ENCODE measurements at places on chromosomes 7 and 10.

DNA sequence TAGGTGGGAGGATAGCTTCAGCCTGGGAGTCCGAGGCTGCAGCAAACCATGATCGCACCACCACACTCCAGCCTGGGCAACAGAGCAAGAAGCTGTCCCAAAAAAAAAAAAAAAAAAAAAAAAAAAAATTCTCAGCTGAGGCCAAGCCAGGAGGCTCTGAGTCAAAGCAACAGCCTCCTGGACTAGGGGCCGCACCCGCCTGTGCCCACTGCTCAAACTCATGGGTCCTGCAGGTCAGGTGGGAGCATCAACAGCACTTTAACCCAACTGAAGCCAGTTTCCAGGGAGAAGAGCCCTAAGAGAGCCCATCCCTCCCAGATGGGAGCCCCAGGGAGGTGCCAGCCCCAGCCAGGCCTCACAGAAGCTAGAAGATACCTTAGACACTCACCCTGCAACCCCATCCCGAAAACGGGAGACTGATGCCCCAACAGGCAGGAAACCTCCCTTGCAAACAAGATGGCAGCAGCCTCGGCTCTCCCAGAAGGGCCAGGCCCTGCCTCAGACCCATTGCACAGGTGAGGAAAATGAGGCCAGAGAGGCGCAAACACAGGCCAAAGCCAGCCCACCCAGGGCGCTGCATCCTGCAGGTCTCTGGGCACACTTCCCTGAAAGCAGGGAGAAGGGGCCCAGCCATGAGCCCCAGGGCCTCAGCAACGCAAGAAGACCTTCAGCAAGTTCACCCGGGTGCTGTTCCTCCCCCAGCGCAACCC, 11.0 kb downstream of the PDGFA start:
- peaks cover 92% of the 10 kb centered on the region for H3K4me1 ChIP-seq
- no peak overlapping the region for H3K4me3 ChIP-seq
- peak; percentile 62 for DNase-seq
- peaks cover 80% of the 10 kb centered on the region for H3K36me3 ChIP-seq
- no peaks in the 10 kb centered on the region for H3K27me3 ChIP-seq
- no peak overlapping the region for H3K27ac ChIP-seq

- H3K36me3 ChIP-seq = no peaks in the 10 kb centered on the region
- no peak overlapping the region for H3K4me3 ChIP-seq
- H3K4me1 ChIP-seq = no peaks in the 10 kb centered on the region
- no peak overlapping the region for H3K27ac ChIP-seq
- H3K27me3 ChIP-seq = no peaks in the 10 kb centered on the region
Observed at GRCh38 chr7:137146552-137147337, 196.8 kb downstream of the PTN start.

- no peaks in the 10 kb centered on the region for H3K4me1 ChIP-seq
- peak overlapping the region; percentile 44 for H3K27ac ChIP-seq
- no peak overlapping the region for H3K4me3 ChIP-seq
- DNase-seq = no peak
- H3K36me3 ChIP-seq = no peaks in the 10 kb centered on the region
- no peaks in the 10 kb centered on the region for H3K27me3 ChIP-seq
Observed at GRCh38 chr10:111986079-111986478, 197.5 kb downstream of the GPAM start.

DNA sequence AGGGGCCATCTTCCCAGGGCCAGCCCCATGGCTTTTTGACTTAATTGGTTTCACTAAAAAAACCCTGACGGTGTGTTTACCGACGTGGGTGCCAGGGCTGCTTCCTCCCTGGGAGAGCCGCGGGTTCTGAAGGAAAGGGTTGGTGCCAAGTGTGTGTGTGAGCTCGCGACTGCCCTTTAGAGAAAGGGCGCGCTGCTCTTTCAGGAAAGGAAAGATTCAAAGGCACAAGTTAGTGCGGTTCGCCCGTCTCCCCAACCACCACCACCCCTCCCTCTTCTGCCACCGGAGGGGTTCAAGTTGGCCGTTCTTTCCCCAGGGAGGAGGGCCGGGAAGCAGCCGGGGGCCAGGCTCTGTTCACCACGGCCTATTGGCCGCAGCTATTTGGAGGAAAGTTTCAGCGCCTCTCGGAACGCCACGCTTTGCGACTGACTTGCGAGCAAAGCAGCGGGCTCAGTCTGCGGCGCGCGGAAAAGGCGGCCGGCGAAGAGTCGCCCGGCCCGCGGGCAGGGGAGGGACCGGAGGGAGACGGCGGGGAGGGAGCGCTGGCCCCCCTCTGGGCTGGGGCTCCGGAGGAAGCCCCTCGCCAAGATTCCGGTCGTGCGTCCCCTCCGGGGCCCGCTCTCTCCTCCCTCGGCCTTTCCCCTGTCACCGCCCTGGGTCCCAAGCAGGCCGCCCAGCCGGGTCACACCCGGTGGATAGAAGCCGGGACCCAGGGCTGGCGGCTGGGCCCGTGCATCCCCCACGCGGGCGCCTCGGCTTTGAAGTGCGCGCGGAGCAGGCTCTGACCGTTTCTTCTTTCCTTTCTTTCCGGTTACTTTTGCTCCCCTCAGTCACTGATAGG, 165.9 kb upstream of the PPP1R3A start:
- H3K27me3 ChIP-seq = no peaks in the 10 kb centered on the region
- peak overlapping the region; percentile 69 for H3K4me3 ChIP-seq
- H3K27ac ChIP-seq = peak overlapping the region; percentile 78
- H3K36me3 ChIP-seq = no peaks in the 10 kb centered on the region

- H3K4me3 ChIP-seq = no peak overlapping the region
- no peaks in the 10 kb centered on the region for H3K27me3 ChIP-seq
- no peak overlapping the region for H3K27ac ChIP-seq
- DNase-seq = peak; percentile 72
- no peaks in the 10 kb centered on the region for H3K4me1 ChIP-seq
- H3K36me3 ChIP-seq = no peaks in the 10 kb centered on the region
Observed at GRCh38 chr7:20172736-20173334, 44.3 kb downstream of the MACC1 start.

- DNase-seq = no peak
- peaks cover 5% of the 10 kb centered on the region for H3K4me1 ChIP-seq
- no peaks in the 10 kb centered on the region for H3K27me3 ChIP-seq
- no peaks in the 10 kb centered on the region for H3K36me3 ChIP-seq
- no peak overlapping the region for H3K4me3 ChIP-seq
Observed at GRCh38 chr7:16651396-16652239, 5.6 kb downstream of the BZW2 start.

DNA sequence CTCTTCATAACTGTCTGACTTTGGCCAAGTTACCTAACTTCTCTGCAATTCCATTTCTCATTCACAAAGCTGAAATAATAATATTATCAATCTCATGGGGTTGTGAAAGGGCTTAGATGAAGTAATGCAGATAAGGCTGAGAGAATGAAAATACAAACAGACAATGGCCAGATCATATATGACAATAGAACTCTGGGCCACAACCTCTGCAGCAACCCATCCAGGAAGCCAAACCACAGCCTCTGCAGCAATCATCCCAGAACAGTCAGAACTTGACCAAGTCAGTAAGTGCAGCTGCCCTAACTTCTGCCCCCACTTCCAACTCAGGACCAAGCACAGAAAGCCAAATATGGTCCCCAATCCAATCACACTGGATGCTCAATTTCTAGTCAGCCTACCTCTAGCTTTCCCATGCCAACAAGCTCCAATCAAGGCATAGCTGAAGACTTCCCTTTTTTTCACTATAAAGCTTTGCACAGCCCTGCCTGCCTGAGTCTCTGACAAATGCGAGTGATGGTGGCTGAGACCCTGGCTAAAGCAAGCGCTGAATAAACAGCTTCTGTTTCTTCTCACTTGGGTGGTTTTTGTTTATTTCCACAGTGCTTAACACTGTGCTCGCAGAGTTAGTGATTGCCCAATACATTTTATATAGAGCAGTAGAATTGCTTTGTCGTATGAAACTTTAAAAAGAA, 34.8 kb upstream of the TNPO3 start:
- H3K4me1 ChIP-seq = no peaks in the 10 kb centered on the region
- no peaks in the 10 kb centered on the region for H3K36me3 ChIP-seq
- peaks cover 12% of the 10 kb centered on the region for H3K27me3 ChIP-seq
- DNase-seq = no peak
- no peak overlapping the region for H3K4me3 ChIP-seq
- no peak overlapping the region for H3K27ac ChIP-seq

GRCh38 chr7:121945480-121946236, 72.7 kb downstream of the PTPRZ1 start:
- DNase-seq = no peak
- no peaks in the 10 kb centered on the region for H3K36me3 ChIP-seq
- no peak overlapping the region for H3K4me3 ChIP-seq
- H3K27ac ChIP-seq = no peak overlapping the region
- no peaks in the 10 kb centered on the region for H3K27me3 ChIP-seq
- no peaks in the 10 kb centered on the region for H3K4me1 ChIP-seq

GRCh38 chr7:79124331-79124730, 329.1 kb downstream of the MAGI2 start:
- no peak overlapping the region for H3K4me3 ChIP-seq
- H3K27me3 ChIP-seq = no peaks in the 10 kb centered on the region
- no peak overlapping the region for H3K27ac ChIP-seq
- H3K4me1 ChIP-seq = no peaks in the 10 kb centered on the region
- no peaks in the 10 kb centered on the region for H3K36me3 ChIP-seq
- no peak for DNase-seq

GRCh38 chr7:47688311-47689100, 106.6 kb upstream of the TNS3 start:
- H3K36me3 ChIP-seq = no peaks in the 10 kb centered on the region
- no peak overlapping the region for H3K4me3 ChIP-seq
- H3K4me1 ChIP-seq = peaks cover 18% of the 10 kb centered on the region
- H3K27me3 ChIP-seq = no peaks in the 10 kb centered on the region
- H3K27ac ChIP-seq = no peak overlapping the region

Data from tibial artery (tissue), 4 donors.